ENCODE measurements at places on chromosomes 3 and 15. TPM values are rescaled to one million over a fixed set of nuclear protein-coding genes. Genes with fewer than 3 reads are reported as not detected.

Gene C3orf49
- not detected for total RNA-seq

Gene FANCD2OS
- total RNA-seq, result not detected

Gene CFAP100
- not detected for total RNA-seq

Gene FBXO40
- total RNA-seq, result not detected

Gene TMEM45A
- 99.8 TPM for total RNA-seq

Gene SLC51B
- not detected for total RNA-seq

Gene CNTN3
- 0.13 TPM for total RNA-seq

Gene TGM4
- total RNA-seq, result not detected

Gene FAM107A
- total RNA-seq, result 0.13 TPM

Gene PPP2R3A
- total RNA-seq, result 32.2 TPM

Gene DUOX1
- 0.13 TPM for total RNA-seq

Gene ZNF502
- 8.2 TPM for total RNA-seq
